ENCODE measurements at places on chromosomes 6 and 20.
A peak's percentile ranks its signal among the peaks of the same experiment; 100 is the strongest.

DNA sequence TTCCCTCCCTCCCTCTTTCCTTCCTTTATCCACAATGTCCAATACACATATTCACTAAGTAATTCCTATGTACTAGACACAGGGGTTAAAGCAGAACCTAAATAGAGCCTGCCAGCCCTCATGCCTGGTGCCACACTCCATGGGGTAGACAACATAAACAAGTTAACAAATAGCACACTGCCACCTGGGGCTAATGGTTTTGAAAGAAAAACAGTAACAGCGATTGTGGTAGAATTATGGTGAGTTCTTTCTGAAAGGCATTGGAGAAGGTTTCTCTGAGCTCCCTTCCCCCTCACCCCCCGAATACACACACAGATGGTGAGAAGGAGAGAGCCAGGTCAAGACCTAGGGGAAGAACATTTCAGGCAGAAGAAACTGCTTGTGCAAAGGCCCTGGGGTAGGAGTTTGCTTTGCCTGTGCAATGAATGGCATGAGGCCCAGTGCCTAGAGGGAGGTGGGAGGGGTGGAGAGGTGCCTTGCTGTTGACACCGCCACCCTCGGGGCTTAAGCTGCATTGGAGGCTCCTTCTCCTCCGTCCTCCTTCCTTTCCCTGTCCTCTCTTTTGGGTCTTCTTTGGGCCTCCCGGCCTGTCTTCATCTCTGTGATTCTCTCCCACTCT lies 502.4 kb upstream of the SULF2 start:
- DNase-seq: no peak

GRCh38 chr6:149646599-149646998 lies 1.9 kb downstream of the KATNA1 start:
- DNase-seq: no peak

DNA sequence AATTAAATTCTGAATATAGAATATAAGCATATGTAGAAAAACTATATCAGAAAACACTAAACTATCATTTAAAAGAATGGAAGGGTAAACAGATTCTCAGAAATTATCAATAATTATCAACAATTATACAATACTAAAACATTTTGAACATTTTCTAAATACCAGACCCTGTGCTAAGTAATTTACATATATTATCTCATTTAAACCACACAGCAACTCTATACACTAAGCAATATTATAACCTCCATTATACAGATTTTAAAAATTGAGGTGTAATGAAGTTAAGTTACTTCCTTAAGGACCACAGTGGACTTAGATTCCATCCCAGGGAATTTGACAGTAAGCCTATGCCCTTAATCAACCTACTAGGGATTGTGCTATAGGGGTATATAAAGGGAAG lies 33.3 kb downstream of the DTNBP1 start:
- no peak for DNase-seq

DNA sequence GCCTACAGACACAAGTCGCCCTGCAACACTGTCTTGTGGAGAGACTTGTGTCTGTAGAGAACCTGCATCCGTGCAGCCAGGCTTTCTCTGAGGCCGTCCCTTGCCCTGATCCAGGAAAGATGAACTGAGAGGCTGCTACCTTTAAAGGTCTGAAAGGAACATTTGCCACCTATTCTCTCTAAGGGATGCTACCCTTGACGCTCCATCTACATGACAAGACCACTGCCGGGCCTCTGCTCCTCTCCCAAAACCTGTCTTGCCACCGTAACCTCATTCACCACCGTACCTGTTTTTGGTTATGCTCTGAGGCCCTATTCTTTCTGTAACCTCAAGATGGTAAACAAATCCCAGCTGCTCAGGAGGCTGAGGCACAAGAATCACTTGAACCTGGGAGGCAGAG lies 73.9 kb downstream of the FOXF2 start:
- DNase-seq: no peak

DNA sequence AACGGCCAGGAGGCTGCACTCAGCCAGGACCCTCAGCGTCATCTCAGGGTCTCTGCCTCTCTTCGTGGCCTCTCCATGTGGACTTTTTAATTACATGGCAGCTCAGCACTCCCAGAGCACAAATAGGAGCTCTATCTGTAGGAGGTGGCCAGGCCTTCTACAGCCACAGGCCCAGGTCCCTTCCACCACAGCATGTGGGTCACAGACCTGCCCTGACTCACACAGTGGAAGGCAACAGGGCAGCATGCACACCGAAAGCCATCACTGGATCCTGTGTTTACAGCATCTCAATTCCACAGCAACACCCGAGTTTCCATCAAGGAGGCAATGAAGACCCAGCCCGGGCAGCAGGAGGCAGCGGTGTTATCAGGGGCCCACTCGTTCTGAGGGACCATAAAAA lies 65.8 kb upstream of the CD93 start:
- DNase-seq: no peak

DNA sequence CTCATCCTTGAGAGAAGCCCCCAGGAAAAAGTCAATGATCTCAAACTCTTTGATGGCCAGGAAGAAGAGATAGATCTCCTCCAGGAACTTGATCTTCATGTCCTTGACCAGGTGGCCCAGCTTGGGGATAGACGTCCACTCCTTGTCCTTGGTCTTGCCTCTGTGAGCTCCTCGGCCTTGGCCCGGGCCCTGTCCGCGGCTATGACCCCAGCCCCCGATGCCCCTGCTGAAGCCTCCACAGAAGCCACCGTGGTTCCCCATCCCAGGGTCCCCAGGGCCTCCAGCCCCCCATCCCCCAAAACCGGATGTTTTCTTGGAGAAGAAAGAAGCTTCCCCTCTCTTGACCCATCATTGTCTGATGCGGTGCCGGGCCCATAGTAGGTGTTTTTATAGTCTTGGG lies 195.1 kb downstream of the ZMYND8 start:
- no peak for DNase-seq

- no peak for DNase-seq
These were observed 238.3 kb downstream of the EPM2A start for GRCh38 chr6:145497006-145497405.

- DNase-seq: no peak
These were observed 96.6 kb downstream of the EPB41L2 start for GRCh38 chr6:130966344-130966980.

DNA sequence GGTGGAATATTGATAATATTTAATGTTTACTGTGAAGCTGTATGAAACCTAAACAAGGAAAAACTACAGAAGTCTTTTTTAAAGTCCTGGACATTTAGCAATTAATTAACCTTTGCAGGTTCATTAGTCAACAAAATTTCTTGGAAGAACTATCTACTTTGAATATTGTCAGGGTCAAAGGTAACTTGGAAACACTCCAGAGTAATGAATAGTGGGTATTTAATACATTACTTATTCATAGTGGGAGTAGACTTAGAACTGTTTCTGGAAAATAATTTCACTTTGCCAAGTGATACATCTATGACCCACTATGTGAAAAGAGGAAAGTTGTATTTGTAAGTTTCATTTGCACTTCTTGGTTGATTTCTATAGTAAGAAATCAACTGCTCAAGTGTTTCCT lies 319.1 kb downstream of the TFAP2B start:
- DNase-seq: no peak

DNA sequence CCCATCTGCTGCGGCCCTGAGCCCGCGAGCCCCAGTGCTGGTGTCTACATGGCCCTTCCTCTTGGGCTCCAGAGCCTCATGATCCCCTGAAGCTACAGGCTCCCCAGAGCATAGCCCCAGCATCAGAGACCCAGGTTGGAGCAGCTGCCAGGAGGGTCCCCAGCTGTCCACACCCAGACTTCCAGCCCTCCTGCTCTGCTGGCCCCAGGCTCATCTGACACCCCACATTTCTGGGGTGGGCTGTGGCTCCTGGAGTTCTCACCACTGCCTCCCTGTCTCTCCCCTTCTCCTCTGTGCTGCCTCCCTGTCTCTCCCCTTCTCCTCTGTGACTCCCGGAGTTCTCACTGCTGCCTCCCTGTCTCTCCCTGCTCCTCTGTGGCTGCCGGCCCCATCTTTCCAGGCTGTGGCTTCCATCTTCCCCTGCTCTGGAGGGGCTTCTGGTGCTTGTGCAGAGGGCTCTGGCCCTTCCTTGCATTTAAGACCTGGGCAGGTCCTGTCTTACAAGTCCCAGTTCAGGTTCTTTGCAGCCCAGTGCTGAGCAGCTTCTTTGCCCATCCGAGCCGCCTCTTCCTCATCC lies 108.1 kb downstream of the ERMARD start:
- no peak for DNase-seq

- peak; percentile 28 for DNase-seq
These were observed 137.4 kb upstream of the HDAC2 start for GRCh38 chr6:114108119-114109002.

DNA sequence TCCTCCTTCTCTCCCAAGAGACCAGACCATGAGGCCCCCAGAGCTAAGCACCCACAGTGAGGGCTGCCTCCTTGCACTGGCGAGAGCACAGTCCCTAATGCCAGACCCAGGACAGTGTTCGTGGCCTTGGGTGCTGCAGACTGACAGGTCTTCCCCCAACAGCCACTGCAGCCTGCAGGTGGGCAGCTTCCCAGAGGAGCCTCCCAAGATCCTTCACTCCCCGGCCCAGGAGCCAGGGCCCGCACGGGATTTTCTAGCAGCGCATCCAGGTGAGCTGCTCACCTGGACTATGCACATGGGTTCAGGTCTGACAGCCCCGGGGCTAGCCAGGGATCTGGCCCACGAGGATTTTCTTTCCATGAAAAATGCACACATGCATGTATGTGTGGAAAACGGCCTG lies 41.7 kb downstream of the SUMO4 start:
- DNase-seq: no peak

- DNase-seq: no peak
These were observed 110.4 kb upstream of the FRMD1 start for GRCh38 chr6:168189200-168190013.

GRCh38 chr20:35334311-35335101 lies 42.3 kb upstream of the FAM83C start:
- no peak for DNase-seq

DNA sequence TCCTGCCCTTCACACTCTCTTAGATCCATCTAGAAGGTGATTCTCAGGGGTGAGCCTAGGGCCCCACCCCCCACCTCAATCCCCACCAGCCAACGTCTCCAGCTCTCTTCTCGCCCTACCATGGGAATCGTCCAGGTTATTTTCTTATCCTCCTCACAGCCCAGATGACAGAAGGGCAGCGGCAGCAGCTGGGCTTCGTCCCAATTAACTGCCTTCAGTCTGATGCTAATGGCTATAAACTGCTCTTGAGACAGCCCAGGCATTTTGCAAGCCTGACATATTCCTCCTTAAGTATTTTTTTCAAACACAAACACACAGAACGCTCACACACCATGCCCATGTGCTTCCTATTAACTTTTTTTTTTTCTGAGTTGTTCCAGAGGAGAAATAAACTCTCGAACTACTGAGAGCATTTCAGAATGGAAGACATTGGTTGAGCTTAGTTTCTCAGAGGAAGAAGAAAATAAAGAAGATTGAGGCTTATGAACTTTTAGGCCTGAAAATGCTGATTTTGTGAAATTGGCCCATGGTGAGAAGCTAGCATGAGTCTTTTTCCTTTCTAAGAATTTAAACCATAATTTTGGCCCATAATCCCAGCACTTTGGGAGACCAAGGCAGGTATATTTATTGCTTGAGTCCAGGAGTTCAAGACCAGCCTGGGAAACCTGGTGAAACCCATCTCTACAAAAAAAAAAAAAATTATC lies 124.6 kb downstream of the EYA2 start:
- DNase-seq: no peak

DNA sequence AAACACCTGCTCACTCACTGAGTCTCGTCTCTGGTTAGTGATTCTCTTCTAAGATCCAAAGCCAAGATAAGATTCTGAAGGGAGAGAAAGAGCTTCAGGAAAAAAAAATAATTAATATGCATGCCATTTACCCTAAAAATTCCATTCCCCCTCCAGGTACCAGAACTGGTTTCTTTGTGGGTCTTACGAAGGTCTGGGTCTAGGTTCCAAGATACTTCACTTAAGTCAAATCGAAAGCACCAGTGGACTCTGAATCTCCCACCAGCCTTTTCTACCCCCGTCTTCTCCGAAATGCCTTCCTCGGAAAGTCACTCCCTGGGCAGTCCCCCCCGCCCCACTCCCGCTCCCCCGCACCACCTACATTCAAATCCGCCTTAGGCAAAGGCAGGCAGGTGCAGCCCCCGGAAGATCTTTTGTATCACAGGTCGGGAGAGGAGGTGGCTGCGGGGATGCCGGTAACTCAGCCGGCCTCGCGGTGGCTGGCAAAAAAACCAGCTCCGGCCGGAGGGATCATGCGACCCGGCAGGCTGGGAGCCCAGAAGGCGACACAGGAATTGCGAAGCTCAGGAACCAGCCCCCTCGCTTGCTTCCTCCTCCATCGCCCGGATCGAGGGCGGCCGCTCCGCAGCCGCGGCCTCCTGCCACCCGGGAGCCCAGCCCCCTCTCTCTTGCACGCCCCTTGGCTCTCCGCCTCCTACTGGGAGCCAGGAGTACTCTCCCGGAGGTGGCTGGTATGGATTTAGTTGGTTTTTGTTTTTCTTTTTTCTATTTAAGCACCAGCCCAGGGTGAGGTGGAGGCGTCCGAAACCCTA lies at the start of gene BCL2L1:
Gene BCL2L1, minus strand, starts transcription at position 612 of the 812 bp plus-strand sequence. CDS start 650 bp downstream, outside the sequence.
- DNase-seq: peak; percentile 75

DNA sequence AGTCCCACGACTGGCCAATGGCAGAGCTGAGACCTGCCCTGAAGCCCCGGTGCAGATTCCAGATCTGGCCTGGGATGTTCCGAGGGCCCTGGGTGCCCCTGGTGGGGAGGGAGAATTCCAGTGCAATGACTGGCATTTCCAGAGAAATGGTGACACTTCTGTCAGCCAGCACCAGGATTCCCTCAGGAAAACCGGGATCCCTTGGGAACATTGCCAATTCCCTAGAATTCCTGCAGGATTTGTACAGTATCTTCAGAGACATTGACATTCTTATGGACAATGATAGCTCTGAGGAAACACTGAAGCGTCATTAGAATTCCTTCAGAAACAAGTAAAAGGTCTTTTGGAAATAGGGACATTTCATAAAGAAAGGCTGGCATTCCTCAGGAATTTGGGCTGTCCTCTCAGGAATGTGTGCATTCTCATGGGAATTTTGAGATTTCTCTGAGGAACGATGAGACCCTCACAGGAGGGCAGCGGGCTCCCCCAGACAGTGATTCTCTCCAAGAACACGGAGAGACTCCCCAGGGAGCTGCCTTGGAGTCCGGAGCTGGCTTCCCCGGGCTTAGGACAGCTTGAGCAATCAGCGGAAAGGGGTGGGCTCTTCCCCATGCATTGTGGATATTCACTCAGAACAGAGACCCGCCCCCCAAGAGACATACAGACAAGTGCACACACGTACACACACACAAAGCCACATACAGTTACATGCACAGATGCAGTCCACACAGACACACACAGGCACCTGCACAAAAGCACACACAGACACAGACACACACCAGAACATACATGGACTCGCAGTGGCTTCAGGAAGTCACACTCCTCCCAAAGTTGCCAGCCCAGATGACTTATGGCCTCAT lies 35.2 kb upstream of the BPIFA2 start:
- no peak for DNase-seq
